ENCODE measurements at places on chromosomes 1 and 21. TPM values are rescaled to one million over a fixed set of nuclear protein-coding genes. Genes with fewer than 3 reads are reported as not detected.

DNA sequence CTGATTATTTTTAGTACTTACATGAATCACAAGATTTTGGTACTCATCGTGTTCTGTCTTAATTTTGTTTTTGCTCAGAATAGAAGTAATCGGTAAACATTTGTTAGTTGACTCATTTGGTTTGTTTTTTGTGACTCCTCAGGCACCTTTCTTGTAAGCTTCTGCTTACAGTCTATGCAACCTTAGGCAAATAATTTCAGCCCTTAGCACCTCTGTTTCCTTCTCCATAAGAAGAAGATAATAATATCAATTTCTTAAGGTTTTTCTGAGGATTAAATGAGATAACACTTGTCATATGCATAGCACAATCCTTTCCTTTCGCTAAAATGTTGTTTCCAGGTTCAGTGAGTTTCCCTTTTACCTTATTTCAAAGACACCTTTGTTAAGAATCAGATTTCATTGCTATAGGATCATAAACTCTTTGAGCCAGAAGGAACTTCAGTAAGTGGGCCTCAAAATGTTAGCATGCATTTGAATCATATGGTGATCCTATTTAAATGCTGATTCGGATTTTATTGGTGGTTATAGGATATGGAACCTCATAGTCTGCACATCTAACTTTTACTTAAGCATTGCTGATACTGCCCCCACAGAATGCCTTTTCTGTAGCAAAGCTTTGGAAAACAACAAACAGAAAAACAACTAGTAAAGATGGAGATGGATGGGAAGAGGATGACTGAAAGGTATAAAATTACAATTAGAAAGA is 272.7 kb upstream of the CACYBP start:
- no peaks in the 10 kb centered on the region for H3K27me3 ChIP-seq
- no peak overlapping the region for H3K27ac ChIP-seq
- no peak overlapping the region for H3K4me3 ChIP-seq
- no peaks in the 10 kb centered on the region for H3K4me1 ChIP-seq

- peak overlapping the region; percentile 88 for H3K4me3 ChIP-seq
- DNase-seq, result no peak
- no peaks in the 10 kb centered on the region for H3K36me3 ChIP-seq
- peak overlapping the region; percentile 99 for H3K27ac ChIP-seq
- H3K4me1 ChIP-seq, result peaks cover 23% of the 10 kb centered on the region
- H3K27me3 ChIP-seq, result peaks cover 21% of the 10 kb centered on the region
These were observed 1.4 kb upstream of the STMN1 start for GRCh38 chr1:25907601-25908000.

GRCh38 chr1:178055093-178055492 is 38.8 kb upstream of the RASAL2 start:
- no peak overlapping the region for H3K4me3 ChIP-seq
- H3K4me1 ChIP-seq, result peaks cover 6% of the 10 kb centered on the region
- no peak for DNase-seq
- H3K36me3 ChIP-seq, result no peaks in the 10 kb centered on the region
- no peak overlapping the region for H3K27ac ChIP-seq

DNA sequence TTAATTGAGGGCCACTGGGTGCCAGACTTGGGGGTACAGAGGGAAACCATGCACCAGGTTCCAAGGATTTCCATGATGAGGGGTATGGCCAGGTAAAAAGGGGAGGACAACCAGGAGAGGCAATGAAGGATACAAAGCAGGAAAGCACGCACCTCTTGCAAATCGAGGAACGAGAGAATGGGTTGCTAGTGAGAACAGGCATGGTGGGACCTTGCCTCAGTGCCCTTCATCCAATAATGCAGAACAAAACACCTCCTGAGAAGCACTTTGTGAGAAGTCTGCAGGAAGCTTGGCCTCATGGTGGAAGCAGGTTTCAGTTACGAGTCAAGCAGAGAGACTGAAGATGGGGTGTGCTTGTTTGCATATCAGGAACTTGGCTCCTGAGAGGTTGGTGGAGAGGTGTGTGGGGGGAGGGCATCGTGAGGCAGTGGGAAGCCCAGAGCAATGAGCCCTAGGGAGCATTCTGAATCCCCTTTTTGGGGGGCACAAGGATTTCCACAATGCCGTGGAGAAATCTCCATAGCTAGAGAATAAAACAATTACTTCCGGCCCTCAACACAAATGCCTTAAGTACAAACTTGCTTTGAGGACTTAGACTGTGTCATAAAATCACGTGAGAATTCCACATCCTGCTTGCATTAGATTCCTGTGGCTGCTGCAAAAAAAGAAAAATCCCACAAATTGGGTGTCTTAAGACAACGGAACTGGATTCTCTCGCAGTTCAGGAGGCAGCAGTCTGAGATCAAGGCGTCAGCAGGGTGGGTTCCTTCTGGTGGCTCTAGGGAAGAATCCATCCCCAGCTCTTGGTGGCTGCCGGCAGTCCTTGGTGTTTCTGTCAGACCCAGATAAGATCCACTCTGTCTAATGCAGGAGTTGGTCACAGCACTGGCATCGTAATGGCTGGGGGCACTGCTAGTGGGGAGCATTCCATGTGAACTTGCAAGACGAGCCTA is 54.9 kb upstream of the BACE2 start:
- no peak for DNase-seq
- no peaks in the 10 kb centered on the region for H3K36me3 ChIP-seq
- H3K27ac ChIP-seq, result no peak overlapping the region

DNA sequence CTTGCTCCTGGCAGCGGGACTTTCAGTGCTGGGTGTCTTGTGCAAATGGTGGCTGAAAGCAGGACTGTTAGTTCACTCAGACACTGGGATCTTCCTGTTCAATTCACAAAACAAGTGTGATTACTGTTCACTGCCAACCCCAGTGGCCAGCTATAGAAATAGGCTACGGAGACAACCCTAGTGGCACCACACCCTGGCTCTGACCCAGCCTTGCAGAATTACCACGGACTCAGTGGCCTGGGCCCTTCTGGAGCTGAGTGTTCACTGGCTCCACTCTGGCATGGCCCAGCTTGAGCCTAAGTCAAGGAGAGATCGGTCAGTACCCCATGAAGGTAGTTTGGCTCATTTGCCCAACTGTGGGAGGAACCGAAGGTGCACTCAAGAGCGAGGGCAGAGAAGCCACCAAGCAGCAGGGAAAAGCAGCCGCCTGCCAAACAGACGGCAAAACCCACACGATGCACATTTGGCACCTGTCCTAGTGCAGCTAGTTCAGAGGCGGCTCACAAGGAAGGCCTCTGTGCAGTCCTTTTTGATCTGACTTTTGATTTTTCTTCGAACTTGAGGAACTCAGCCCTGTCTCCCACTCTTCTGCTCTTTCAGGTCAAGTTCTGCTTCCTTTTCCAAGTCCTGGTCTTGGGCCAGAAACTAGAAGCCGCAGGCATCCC is 5.9 kb downstream of the KIAA2013 start:
- no peak overlapping the region for H3K4me3 ChIP-seq
- H3K27me3 ChIP-seq, result peaks cover 7% of the 10 kb centered on the region
- H3K4me1 ChIP-seq, result peaks cover 13% of the 10 kb centered on the region
- H3K27ac ChIP-seq, result no peak overlapping the region

DNA sequence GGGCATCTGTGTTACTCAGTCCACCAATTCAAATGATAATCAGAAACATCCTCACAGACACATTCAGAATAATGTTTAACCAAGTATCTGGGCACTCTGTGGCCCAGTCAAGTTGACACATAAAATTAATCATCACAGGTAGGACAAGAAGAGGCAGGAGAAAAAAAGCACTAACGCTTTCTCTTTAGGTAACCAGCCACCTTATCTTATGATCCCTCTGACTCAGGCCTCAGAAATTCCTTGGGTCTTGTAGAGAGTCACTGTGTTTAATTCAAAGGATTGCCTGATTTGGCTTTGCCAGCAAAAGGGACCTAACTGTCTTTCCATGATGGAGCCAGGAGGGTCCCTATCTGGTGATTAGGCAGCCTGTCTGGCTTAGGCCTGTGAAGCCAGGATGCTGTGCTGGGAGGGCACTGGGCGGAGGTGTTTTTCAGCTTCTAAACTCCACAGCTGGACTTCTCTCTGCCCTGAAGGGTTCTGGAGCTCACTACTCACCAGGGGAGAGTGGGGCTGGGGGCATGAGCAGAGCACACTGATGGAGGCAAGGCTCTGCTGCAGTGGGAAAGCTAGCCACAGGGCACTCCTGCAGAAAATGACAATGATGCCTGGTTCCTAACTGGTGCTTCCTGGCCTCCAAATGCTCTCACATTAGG is 36.4 kb upstream of the STUM start:
- peaks cover 6% of the 10 kb centered on the region for H3K4me1 ChIP-seq
- DNase-seq, result no peak
- no peak overlapping the region for H3K4me3 ChIP-seq
- H3K27ac ChIP-seq, result no peak overlapping the region
- H3K27me3 ChIP-seq, result no peaks in the 10 kb centered on the region

GRCh38 chr1:85947186-85947585 is 209.4 kb downstream of the COL24A1 start:
- DNase-seq, result no peak
- no peak overlapping the region for H3K27ac ChIP-seq
- no peak overlapping the region for H3K4me3 ChIP-seq
- no peaks in the 10 kb centered on the region for H3K4me1 ChIP-seq
- H3K36me3 ChIP-seq, result no peaks in the 10 kb centered on the region
- H3K27me3 ChIP-seq, result no peaks in the 10 kb centered on the region

Gene PTGFRN
- 61.2 TPM for total RNA-seq

Gene GRHL3
- 0.37 TPM for total RNA-seq

All from glutamatergic neuron (in vitro differentiated cells).